Hepatic stellate cell (primary cell): ENCODE measurements at places on chromosomes 3 and 15.
A peak's percentile ranks its signal among the peaks of the same experiment; 100 is the strongest.

DNA sequence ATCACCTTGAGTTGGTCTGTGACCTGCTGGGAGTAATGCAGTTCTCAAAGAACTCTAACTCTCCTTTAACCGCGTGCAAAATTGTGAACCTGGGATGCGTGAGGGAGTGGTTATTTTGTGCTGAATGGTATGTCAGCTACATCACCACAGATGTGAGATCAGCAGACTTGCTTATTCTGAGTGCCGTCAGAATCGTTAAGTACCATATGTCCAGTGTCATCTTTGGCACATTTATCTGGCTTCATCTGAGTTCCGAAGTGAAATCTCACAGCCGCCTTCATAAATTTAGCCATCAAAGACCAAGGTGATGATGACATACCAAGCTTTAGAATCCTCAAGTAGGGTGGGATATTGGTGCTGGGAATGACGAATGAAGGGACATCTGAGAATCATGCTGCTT is 347.2 kb upstream of the TPRG1 start:
- DNase-seq = no peak

DNA sequence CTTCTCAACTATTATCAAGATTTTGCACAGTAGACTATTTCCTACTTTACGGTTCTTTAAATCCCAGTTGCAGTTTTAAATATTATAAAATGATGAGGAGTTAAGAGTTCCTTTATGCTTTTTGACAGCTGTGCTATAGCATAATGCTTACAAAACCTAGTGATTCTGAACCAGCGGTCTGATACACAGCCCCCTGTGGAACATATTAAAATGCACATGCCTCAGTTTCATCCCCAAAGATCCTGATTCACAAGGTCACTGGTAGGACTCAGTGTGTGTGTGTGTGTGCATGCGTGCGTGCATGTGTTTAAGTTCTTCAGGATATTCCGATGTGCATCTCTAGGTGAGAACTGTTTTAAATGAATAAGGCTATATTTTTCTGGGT is 330.1 kb upstream of the TPM1 start:
- no peak for DNase-seq

DNA sequence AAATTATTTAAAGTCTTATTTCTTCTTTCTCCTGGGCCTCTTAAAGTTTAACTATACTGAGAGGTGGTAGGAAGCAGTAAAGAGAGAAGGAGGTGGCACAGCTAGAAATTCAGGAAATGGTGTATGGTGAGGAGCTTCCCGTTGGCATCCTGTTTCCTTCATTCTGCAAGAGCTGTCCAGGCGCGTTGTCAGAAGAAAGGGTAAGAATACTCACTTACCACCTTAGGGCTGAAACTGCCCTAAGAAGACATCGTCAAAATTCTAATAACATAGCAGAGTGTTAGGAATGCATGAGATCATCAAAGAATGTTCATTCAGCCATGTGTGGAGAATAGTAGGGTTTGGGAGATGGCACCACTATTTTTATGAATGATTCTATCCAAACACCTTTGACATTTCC is 699.6 kb downstream of the MCTP2 start:
- DNase-seq = no peak

DNA sequence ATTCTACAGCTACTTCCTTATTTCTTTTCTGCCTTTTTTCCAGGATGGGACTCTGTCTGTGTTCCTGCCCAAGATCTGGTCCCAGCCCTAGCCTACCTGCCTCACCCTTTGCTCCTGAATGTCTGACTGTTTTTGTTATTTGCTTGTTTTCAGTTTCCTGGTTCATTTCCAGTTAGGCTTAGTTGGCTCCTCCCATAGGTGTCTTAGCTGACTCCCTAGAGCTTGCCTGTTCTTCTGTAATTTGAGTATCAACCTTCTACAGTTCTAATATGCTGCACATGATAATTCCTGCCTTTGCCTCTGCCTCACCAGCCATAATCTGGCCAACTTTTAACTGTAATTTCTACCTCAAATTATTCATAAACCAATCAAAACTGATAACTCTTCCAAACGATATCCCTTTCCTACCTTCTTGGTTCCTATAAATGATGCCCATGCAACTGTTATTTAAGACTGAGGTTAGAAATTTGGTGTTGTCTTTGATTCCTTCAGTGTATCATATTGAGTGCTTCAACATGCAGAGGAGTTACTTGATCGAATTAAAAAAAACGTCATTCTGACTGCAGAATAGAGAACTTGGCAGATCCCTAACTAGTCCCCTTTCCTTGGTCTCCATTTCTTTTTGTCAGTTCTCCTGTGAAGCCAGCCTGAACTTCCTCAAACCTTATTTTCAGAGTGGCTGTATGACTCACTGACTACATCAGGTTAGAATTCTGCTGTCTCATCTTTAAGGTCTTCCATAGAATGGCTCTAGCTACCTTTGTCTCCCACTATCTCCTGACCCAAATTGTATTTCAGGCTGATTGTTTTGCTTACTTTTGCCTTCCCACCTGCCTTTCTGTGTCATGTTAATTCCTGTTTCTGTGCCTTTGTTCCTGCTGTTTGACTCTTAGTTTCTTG is 8.4 kb downstream of the GOLM2 start:
- peak; percentile 21 for DNase-seq

DNA sequence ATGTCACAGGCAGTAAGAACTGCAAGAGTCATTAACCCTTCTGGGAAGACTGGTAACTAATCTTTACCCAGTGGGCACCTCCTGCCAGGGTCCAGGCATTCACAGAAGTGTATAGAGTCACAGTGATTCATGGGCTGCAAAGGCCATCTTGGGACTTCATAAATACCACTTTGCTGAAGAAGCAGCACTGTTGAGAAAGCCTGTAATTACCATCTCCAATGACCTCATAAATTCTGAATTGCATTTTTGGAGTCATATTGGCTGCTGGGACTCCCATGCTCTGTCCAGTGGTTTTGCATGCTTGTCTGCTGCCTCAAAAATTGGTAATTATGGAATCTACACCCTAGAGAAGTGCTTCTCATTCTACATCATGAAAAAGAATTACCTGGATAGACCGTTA is 837.2 kb downstream of the NTRK3 start:
- DNase-seq = no peak

- no peak for DNase-seq
Measured at GRCh38 chr3:106210923-106211322, 342.1 kb upstream of the CBLB start.

- no peak for DNase-seq
Measured at GRCh38 chr15:34460451-34460850, 22.8 kb upstream of the GOLGA8A start.

- no peak for DNase-seq
Measured at GRCh38 chr15:88690331-88690730, 51.5 kb downstream of the ISG20 start.

- DNase-seq = no peak
Measured at GRCh38 chr3:168427835-168428475, 332.2 kb upstream of the GOLIM4 start.

GRCh38 chr15:27906802-27907201 is 192.3 kb downstream of the OCA2 start:
- DNase-seq = no peak

DNA sequence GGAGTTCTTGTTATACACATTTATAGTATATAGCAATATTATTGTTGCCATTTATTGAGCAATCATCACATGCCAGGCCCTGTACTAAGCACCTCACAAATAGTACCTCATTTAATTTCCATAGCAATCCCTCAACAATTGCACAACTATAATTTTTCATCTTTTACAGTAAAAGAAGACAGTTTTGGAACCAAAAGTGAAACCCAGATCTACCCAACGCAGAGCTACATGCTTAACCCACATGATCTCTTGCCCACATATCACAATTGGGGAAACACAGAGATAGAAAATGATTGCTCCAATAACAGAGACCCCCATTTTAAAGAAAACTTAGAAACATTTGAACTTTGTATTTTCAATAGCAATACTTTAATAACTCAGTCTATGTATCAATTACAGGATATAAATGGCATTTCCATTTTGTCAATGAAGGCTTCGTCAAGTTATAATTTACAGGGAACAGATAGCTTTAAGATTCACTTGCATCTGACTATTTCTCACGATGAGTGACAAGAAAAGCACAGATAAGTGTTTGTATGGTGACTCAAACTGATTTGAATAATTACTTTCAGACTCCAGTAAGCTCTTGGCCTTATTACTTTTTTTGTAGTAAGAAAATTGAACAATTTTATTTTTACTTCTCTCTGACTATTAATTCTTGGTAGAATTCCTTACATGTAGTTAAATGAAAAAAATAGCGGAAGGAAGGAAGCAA is 38.7 kb upstream of the CCDC50 start:
- no peak for DNase-seq

- no peak for DNase-seq
Measured at GRCh38 chr3:177111541-177111949, 85.7 kb downstream of the TBL1XR1 start.

DNA sequence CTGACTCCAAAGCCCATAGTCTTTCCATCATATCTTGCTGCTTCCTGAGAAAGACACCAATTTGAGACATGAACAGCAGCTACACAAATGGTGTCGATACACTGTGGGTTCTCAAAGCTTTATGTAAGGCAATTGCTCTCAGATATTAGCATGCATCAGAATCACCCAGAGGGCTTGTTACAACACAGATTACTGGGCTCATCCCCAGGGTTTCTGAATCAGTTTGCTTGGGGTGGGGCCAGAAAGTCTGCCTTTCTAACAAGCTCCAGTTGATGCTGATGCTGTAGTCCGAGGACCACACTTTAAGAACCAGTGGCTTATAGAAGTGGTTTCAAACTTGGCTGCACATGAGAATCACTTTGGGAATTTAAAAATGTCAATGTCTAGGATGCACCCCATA is 86.5 kb downstream of the SEMA6D start:
- DNase-seq = no peak

DNA sequence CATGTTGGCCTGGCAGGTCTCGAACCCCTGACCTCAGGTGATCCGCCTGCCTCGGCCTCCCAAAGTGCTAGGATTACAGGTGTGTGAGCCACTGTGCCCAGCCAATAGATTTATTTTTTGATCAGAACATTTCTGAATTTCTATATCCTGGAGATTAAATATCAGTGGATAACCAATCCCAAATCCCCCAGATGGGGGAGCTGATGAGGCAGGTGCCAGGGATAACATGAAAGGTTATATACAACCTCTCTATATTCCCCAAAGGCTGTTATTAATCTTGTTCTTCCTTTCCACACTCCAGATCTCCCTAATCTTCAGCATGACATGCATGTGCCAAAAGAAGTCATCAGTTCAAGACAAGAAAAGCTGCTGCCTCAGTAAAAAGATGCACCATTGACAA is 112.3 kb downstream of the WDR76 start:
- peak; percentile 16 for DNase-seq

DNA sequence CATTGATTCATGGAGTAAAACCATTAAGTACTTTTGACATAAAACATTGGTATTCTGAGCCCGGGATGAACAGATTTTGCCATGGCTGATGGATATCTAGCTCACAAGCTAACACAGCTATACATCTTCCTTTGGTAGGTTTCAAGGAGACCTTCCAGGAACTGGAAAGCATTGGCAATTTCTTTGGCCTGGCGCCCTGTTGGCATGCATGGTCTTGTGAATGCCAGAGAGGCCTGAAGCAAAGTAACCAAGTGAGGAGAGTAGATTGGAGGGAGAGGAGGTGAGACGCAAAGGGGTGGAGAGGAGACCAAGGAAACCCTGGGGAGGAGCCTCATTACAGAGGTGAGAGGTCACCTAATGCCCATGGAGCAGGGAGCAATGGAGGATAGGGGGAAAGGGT is 67.2 kb downstream of the SQOR start:
- DNase-seq = no peak

DNA sequence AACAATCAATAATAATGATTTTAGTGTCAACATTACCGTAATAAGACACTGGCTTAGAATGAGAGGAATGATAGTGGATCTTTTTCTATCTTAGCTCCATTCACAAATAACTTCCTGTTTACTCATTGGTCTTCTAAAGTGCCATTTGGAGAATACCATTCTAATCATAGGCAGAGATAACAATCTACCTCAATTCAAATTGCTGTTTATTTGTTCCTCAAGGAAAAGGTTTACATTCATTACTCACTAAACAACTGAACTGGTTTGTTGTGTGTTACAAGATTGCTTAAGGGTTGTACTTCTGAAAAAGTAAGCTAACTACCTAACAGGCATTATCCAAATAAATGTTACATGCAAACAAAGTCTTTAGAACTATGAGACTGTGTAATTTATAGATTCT is 8.1 kb upstream of the PCOLCE2 start:
- no peak for DNase-seq

DNA sequence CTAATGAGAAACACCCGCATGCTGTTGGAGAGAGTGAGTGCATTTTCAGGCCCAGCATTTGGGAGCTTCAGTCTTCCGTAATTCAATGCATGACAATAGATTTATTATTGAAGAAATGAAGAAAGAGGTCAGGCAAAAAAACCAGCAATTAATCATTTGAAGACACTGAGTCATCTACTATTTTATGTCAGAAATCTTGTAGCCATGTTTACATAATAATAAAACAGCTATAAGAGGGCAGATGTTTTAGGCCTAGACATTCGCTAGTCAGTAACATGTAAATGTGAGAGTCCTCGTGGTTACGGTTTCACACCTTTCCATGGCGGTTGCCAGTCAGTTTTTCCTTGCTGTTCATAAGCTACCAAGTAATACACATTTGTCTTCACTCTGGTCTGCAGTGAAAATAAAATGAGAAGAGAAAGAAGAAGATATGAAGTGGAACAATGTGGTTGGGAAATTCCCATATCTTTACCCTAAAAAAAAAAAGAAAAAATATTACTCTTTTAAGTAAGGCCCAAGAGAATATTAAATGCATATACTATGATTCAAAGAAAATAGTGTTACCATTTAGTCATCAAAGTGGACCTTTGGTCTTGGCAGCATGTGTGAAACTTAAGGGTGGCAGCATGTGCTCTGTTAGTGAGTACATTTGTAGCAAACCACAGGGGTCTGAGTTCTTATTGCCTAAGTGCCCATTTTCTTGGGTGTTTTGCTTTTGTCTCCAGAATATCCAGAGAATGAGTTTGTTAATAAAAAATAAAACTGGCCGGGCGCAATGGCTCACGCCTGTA is 140.5 kb upstream of the TBL1XR1 start:
- no peak for DNase-seq

- no peak for DNase-seq
Measured at GRCh38 chr15:75554717-75555116, 24.4 kb downstream of the PTPN9 start.

- no peak for DNase-seq
Measured at GRCh38 chr15:101183226-101183930, 68.5 kb downstream of the CHSY1 start.

GRCh38 chr3:174099724-174100123 is 702.2 kb downstream of the NLGN1 start:
- DNase-seq = no peak
